ENCODE measurements at places on chromosomes 5 and 9.

- peak; percentile 54 for DNase-seq
Observed at GRCh38 chr9:98442541-98442940, 187.1 kb upstream of the TBC1D2 start.

- DNase-seq = no peak
Observed at GRCh38 chr9:109934857-109935215, 154.8 kb downstream of the PALM2AKAP2 start.

DNA sequence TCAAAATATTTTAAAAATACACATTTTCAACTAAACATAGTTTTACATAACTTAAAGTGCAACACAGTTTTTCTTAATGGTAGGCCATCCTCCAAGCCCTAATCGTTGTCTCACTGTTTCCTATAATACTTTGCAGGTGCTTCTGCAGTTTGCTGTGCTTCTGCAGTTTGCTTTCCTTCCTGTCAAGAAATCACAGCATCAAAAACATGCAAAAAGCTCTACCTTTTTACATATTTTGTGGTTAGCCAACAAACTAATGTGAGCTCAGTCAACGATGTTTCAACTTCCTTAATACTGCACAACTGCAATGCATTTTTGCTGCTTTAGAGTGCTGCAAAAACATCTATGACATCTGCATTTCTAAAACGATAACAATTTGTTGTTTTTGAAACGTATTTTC is 25.2 kb downstream of the EMB start:
- DNase-seq = no peak

GRCh38 chr5:110909415-110909814 is 162.1 kb upstream of the TSLP start:
- no peak for DNase-seq

DNA sequence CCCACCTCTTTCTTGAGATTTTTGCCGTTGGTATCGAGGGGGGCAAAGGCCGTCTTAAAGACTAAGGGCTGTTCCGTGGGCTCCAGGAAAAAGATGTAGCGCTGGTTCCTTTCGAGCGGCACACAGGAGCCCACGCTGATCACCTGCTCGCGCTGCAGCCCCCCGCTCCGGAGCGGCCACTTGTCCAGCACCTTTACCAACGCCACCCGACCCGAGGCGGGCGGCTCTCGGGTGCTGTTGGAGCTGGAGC is 781 bp downstream of the NRG2 start:
- DNase-seq = no peak

GRCh38 chr5:14486486-14486885 is 95.1 kb upstream of the OTULINL start:
- no peak for DNase-seq

GRCh38 chr9:131739959-131740648 is at the start of gene RAPGEF1:
Gene RAPGEF1, minus strand, starts transcription at chr9:131740076. Its CDS starts 246 bp downstream, at chr9:131739830.
- DNase-seq = peak; percentile 35

DNA sequence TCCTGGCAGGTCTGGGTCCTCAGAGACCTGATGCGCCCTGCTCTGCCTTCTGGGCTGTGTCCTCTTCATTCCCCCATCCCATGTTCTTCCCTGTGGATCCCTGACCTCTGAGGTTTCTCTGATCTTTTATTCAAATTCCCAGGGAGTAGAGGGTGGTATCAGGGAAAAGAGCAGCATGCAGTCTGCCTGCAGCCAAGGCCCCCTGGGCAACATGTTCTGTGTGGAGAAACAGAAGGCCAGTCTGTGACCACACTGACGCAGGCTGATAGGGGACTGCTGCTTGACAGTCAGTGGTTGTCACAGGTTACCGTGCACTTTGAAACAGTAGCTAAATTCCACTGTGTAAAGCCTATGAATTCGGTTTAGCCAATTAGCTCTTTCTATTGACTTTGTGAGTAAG is 156.6 kb upstream of the IRX2 start:
- no peak for DNase-seq

- DNase-seq = no peak
Observed at GRCh38 chr9:85108229-85108628, 438.7 kb downstream of the NTRK2 start.

DNA sequence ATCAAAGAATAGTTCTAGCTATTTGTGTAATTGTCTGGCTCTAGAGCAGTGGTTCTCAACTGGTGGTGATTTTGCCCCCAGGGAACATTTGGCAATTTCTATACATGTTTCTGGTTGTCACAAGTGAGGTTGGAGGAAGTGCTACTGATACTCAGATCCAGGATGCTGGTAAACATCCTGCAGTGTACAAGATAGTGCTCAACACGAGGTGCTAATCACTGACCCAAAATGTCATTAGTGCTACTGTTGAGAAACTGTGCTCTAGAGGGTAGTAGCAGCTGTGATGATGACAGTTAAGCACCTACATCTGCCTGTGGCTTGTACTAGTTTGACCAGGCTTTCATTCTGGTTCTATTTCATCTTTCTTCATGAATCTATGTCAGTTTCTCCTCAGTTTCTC is 22.1 kb downstream of the LRRC19 start:
- no peak for DNase-seq

DNA sequence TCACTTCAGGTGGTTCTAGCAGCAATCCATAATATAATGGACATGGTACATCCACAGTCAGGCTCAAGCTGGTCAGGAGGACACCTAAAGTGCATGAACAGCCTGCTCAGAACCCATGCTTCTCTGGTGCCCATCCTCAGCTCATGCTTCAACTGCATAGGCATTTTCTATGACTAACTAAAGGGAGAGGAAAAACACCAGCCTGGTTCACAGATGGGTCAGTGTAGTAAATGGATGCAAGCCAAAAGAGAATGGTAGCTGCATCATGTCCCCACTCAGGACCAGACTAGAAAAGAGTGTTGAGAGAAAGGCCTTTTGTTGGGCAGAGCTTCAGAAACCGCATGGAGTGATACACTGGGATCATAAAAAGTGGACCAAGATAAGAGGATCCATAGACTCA is 556.6 kb downstream of the TLE1 start:
- no peak for DNase-seq

DNA sequence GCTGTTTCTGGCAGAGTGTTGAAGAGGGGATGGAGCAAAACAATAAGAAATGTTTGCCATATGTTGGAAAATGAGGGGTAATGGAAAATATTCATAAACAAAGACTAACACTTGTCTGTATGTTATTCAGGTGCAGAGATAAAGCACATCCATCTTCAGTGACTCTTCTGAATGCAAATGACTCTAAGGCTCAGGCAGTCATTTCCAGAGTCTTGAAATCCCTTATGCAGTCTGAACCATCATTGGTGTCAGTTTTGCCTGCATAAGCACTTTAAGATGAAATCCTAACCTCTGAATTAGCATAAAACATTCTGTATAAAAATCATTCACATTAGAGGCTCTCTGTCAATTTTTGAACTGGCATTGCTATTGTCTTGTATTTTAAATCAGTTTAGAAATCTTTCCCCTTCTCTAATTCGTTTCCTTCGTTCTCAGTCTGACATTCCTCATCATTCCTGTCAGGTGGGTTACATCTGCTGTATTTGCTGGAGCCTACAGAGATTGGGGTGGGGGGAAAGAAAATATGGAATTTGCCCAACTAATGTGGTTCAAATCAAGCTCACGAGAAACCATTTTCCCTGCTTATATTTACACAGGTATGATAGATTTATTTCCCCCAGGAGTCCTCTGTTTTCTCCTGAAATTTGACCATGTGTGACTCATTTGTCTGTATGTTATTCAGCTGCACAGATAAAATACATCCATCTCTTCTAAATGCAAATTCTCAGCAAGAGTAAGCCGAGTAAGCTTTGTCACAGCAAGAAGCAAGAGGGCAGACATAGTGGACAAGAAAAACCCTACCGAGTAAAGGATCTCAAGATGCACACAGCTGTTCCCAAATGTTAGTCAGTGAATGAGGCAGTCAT is 31.6 kb downstream of the ENC1 start:
- peak; percentile 21 for DNase-seq

DNA sequence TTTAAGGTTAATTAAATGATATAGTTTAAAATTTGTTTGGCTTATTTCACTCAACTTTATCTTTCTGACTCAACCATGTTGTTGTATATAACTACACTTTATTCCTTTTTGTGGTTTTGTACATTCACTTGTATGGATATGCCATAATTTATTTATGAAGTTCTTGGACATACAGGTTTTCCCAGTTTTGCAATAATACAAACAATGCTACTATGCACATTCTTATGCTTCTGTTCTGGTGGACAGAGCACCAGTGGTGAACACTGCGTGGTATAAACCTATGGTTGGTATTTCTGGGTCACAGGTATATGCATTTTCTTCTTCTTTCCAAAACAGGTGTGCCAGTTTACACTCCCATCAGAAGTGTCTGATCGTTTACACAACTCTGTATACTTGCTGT is 35.7 kb upstream of the TRIM14 start:
- no peak for DNase-seq

- DNase-seq = no peak
Observed at GRCh38 chr9:137454597-137455358, 4.4 kb downstream of the NSMF start.

DNA sequence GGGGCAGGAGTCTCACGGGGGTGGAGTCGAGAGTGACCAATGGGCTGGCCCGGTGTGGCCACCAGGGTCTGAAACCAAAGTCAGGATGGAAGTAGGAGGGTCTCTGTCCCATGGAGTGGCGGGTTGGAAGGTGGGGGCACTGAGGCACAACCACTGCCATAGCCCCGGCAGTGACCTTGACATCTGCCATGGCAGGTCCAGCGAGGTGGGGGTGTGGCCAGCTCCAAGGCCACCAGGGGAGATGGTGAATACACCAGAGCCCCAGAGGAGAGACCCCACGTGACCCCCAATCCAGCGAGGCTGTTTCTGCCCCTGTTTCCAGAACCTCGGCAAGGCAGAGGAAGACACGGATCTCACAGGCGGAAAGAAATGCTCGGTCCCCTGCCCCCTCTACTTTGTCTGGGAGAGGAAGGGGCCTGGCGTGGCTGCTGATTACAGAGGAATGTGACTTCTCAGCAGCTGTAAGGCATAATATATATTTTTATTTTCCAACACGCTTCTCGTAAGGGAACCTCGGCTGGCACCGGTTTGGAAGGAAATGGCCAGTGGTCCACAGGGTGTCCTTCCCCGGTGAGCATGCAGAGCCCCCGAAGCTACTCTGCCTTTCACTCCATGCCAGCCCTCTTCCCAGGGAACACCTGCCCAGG is 105.7 kb upstream of the SARDH start:
- DNase-seq = no peak

GRCh38 chr5:61332851-61333320 is 828 bp downstream of the ZSWIM6 start:
- DNase-seq = no peak

DNA sequence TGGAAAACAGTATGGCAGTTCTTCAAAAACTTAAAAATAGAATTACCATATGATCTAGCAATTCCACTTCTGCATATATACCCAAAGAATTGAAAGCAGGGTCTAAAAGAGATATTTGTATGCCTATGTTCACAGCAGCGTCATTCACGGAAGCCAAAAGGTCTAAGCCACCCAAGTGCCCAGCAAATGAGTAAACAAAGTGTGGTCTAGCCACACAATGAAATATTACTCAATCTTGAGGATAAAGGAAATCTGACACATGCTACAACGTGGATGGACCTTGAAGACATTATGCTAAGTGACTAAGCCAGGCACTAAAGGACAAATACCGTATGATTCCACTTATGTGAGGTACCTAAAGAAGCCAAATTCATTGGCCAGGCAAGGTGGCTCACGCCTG is 11.1 kb upstream of the MED27 start:
- no peak for DNase-seq

GRCh38 chr9:94865582-94866452 is 139.3 kb downstream of the AOPEP start:
- peak; percentile 39 for DNase-seq

DNA sequence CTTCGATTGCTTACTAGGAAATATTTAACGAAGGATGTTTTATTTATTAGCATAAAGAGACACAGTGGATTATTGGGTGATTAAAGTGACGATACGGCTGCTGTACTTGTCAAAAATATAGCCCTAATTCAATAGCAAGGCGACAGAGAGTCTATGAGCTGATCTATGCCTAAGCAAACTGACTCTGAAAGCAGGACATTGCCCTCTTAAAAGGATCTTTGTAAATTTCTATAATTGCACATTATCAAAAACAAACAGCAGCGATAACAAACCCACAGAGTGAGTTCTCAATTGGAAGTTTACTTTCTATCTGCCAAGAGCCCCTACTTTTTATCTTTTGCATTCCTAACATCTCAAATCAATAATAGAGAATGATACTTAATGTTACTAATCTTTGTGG is 31.4 kb downstream of the TLX3 start:
- no peak for DNase-seq

- no peak for DNase-seq
Observed at GRCh38 chr5:159032656-159033350, 66.9 kb downstream of the EBF1 start.

DNA sequence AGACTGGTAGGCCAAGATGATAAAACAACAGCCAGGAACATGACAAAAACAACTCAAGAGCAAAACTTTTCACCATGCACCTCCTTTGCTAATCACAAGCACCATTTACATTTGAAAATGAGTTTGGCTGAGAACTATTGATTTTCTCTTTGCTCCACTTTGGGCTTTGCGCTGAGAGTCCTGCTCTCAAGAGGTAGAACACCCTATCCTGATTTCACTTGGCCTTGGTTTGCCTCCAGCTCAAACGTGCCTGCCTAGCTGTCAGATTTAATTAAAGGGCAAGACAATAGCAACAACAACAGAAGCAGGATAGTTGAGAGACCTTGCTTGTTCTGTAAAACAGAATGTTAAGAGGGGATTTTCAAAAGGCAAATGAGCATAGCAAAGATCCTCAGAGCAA is 128.2 kb upstream of the ASTN2 start:
- no peak for DNase-seq

GRCh38 chr9:136693490-136694162 is 6.4 kb upstream of the AGPAT2 start:
- DNase-seq = peak; percentile 39

GRCh38 chr9:36461323-36461722 is 61.3 kb upstream of the RNF38 start:
- no peak for DNase-seq

- DNase-seq = no peak
Observed at GRCh38 chr5:97657239-97657638, 474.2 kb upstream of the RIOK2 start.

DNA sequence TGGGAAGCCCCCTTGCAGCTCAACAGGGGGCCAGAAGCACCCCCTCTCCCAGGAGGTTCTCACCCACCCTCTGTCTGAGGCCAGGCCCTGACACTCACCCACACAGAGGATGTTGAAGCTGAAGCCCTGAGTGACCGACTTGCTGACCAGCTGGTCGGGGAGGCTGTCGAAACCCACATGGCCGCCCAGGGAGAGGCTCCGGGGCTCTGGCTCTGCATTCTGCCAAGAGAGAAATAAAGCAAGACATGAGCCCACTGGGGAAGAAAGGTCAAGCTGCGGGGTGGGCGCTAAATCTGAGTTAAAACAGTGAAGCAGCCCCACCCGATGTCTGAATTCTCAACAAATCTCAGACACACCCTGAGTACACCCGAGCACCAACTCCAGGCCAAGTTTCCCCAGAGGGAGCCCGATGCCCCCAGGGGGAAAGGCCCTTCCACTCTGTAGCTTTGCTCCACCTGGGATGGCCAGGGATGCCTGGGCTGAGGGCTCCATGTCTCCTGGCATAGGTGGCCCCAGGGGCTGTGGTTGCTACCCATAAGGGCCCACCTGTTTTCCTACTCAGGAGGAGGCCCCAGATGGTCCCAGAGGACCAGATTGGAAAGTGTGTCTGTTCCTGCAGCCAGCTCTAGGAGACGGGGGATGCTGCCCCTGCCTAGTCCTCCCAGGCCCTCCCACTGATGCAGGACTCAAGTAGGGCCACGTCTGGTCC is 11.6 kb downstream of the SEPTIN8 start:
- no peak for DNase-seq

GRCh38 chr9:20319241-20319640 is 303.1 kb downstream of the MLLT3 start:
- DNase-seq = no peak
